ENCODE measurements at places on chromosomes 2 and 18. TPM values are rescaled to one million over a fixed set of nuclear protein-coding genes. Genes with fewer than 3 reads are reported as not detected.

GEN1 gene
- total RNA-seq = 25.4 TPM

MC5R gene
- not detected for total RNA-seq

RFTN2 gene
- not detected for total RNA-seq

COL4A3 gene
- total RNA-seq = not detected

CD8A gene
- total RNA-seq = 1.1 TPM

FER1L5 gene
- not detected for total RNA-seq

DSG2 gene
- total RNA-seq = 1.3 TPM

DNA sequence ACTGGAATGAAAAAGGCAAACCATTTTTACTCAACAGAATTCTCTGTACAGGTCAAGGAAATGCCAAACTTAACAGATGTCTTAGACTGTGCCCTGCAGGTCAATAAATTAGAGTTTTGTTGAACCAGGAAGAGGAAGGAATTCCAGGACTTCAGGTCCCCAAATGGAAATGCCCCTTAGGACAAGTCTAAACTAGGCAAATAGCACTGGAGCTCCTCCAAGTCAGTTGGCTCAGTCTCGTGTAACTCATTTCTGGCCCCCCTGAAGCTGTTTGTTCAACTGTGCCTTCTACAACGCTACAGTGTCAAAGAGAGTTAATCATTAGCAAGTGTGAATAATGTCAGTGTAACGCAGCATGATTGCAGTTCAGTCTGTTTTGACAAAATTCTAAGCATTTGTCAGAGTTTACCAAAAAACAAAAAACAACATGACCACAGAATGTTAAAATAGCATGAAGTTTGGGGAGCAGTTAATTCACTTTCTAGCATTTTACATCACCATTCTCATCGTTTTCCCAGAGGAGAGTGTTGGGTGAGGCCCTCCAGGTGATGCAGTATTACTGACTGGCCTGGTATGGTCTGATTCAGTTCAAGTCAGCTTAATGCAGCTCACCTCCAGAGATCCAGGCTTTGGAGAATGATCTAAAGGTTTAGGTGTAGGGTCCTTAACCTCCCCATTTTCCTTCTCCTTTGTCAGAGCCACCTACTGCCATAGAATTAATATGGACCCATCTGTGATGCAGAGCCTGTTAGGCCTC lies 108.1 kb downstream of the AQP4 start:
- no peaks in the 10 kb centered on the region for H3K27me3 ChIP-seq
- DNase-seq = no peak
- H3K27ac ChIP-seq = no peak overlapping the region
- H3K4me3 ChIP-seq = no peak overlapping the region
- no peaks in the 10 kb centered on the region for H3K36me3 ChIP-seq

- no peaks in the 10 kb centered on the region for H3K27me3 ChIP-seq
- H3K4me3 ChIP-seq = no peak overlapping the region
- H3K36me3 ChIP-seq = no peaks in the 10 kb centered on the region
- DNase-seq = peak; percentile 64
- peak overlapping the region; percentile 85 for H3K27ac ChIP-seq
- H3K4me1 ChIP-seq = peaks cover 52% of the 10 kb centered on the region
These were observed 52.0 kb downstream of the HAUS1 start for GRCh38 chr18:46156124-46156745.

- H3K27me3 ChIP-seq = no peaks in the 10 kb centered on the region
- H3K4me1 ChIP-seq = no peaks in the 10 kb centered on the region
- H3K36me3 ChIP-seq = no peaks in the 10 kb centered on the region
- no peak overlapping the region for H3K4me3 ChIP-seq
These were observed 881.3 kb downstream of the LRRTM4 start for GRCh38 chr2:76640905-76641304.

GRCh38 chr2:176819306-176819705 lies 393.3 kb upstream of the HNRNPA3 start:
- no peak overlapping the region for H3K27ac ChIP-seq
- no peaks in the 10 kb centered on the region for H3K36me3 ChIP-seq
- peaks cover 2% of the 10 kb centered on the region for H3K27me3 ChIP-seq
- peaks cover 17% of the 10 kb centered on the region for H3K4me1 ChIP-seq

- peaks cover 33% of the 10 kb centered on the region for H3K36me3 ChIP-seq
- H3K4me3 ChIP-seq = no peak overlapping the region
- DNase-seq = no peak
- H3K27me3 ChIP-seq = no peaks in the 10 kb centered on the region
- no peak overlapping the region for H3K27ac ChIP-seq
- peaks cover 22% of the 10 kb centered on the region for H3K4me1 ChIP-seq
These were observed 28.4 kb downstream of the HK2 start for GRCh38 chr2:74862020-74862964.

GRCh38 chr2:223297788-223298187 lies 245.8 kb downstream of the KCNE4 start:
- DNase-seq = no peak
- H3K27ac ChIP-seq = no peak overlapping the region
- no peak overlapping the region for H3K4me3 ChIP-seq
- no peaks in the 10 kb centered on the region for H3K27me3 ChIP-seq
- H3K4me1 ChIP-seq = no peaks in the 10 kb centered on the region
- H3K36me3 ChIP-seq = no peaks in the 10 kb centered on the region

DNA sequence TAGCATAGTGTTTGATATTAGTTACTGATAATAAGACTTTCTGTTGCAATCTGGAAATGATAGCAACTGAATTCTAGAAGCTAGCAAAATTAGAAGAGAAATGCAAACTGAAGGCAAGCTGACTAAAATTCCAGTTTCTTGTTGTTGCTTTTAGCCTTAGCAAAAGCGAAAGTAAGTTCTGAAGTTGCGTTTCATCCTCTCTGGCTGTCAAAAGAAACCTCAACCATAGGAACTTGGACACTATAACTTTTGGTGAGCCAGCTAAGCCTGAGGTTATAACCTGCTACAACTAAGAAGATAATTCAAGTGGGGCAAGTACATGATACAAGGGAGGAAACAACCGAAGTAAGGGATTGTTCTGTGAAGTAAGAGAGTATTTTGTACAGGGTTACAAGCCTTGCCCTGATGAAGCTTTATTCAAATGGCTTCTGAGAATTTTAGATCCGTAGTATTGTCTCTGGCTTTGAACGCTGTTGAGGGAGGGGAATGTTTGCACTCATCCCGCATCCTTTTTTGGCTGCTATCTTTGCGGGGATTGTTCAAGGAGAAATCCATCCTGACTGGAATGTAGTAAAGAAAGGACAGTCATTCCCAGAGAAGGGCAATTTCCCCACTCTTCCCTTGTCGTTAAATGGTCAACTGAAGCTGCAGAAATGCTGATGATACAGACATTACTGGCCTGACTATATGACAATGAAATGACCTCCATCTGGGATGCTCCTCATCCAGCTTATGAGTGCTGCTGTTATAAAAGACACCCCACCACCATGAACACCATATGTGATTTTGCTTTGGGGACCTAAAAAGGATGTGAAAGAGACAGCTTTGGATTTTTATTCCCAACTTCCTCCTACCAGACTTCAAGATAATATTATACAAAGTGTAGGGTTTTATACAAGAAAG lies 7.0 kb upstream of the TMX3 start:
- H3K27me3 ChIP-seq = no peaks in the 10 kb centered on the region
- H3K4me1 ChIP-seq = peaks cover 28% of the 10 kb centered on the region
- H3K36me3 ChIP-seq = peaks cover 4% of the 10 kb centered on the region
- peak overlapping the region; percentile 67 for H3K4me3 ChIP-seq

GRCh38 chr2:81767187-81767912 lies 1462.8 kb upstream of the LRRTM1 start:
- H3K27me3 ChIP-seq = no peaks in the 10 kb centered on the region
- no peak for DNase-seq
- no peak overlapping the region for H3K27ac ChIP-seq
- no peaks in the 10 kb centered on the region for H3K36me3 ChIP-seq
- no peak overlapping the region for H3K4me3 ChIP-seq

GRCh38 chr2:117308861-117309770 lies 505.4 kb upstream of the DDX18 start:
- H3K27ac ChIP-seq = no peak overlapping the region
- H3K27me3 ChIP-seq = no peaks in the 10 kb centered on the region
- H3K4me3 ChIP-seq = no peak overlapping the region
- no peaks in the 10 kb centered on the region for H3K36me3 ChIP-seq

DNA sequence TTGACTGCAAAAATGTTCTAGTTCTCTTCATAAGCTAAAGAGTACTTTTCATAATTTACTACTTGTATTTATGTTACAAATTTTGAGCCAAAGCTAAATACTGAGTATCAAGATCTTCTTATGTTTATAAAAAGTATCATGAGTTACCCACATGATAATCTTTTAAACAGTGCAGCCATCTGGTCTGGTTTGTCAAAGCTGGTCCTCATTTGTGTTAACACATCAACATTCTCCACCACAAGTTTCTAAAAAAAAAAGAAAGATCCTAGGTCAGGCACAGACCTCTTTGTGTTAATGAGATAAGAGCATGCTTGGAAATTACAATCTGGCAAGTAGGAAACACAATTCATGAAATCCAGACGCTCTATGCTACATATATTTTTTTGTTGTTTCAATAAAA lies 75.5 kb upstream of the FRZB start:
- no peak overlapping the region for H3K4me3 ChIP-seq
- H3K27me3 ChIP-seq = no peaks in the 10 kb centered on the region
- no peak for DNase-seq
- H3K27ac ChIP-seq = no peak overlapping the region

DNA sequence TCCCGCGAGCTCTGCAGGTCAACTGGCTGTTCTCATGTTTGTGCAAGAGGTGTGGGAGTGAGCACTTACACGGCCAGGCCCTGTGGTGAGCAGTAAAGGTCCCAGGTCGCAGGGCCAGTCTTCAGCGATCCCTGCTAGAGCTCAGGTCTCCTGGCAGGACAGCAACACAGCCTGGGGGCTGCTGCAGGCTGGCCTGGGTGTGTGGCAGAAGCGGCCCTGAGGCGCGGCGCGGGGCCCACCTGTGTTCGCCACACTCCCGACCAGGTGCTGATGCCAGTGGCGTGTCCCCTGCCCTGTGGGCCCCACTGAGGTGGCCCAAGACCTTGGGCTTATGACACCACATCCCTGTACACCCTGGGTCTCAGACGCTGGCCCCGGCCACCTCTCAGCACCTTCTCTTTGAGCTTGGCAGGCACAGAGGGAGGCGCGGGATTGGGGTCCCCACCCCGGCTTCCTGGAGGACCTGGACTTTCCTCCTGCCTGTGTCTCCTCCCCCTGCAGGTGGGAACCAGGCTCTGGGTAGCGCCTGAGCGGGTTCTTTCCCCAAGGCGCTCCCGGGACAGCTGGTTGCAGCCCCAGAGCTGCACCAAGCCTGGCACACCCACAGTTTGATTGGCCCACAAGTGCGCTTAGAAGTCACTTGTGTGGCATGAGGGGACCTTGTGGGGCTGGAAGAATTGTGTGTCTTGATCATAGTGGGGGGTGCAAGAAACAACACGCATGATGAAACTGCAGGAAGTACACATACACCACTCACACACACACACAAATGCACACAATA lies 59.2 kb downstream of the TWIST2 start:
- no peak for DNase-seq
- no peaks in the 10 kb centered on the region for H3K36me3 ChIP-seq
- no peaks in the 10 kb centered on the region for H3K27me3 ChIP-seq

- no peak for DNase-seq
- H3K27me3 ChIP-seq = no peaks in the 10 kb centered on the region
- H3K36me3 ChIP-seq = no peaks in the 10 kb centered on the region
These were observed 28.6 kb downstream of the ITGA6 start for GRCh38 chr2:172456002-172456401.

Data from activated CD4-positive, alpha-beta T cell treated with anti-CD3 and anti-CD28 coated beads for 36 hours (primary cell).